ENCODE measurements at places on chromosomes 12 and 14.

- no peak for DNase-seq
Measured at GRCh38 chr14:31876741-31877140, 200.4 kb upstream of the ARHGAP5 start.

DNA sequence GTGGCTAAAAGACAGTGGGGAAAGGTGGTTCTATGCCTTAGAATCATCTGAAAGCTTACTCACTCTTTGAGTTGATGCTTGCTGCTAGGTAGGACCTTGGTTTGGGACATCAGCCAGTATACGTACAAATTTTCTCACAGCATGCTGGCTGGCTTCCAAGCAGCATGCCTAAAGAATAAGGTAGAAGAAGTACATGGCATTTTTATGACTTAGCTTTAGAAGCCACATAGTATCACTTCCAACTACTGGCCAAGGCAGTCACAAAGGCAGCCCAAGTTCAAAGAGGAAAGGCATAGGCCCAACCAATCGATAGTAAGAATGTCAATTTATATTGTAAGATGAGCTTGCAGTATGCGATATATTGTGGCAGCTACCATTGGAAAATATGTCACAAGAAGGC, 284.2 kb upstream of the CAND1 start:
- DNase-seq, result no peak

DNA sequence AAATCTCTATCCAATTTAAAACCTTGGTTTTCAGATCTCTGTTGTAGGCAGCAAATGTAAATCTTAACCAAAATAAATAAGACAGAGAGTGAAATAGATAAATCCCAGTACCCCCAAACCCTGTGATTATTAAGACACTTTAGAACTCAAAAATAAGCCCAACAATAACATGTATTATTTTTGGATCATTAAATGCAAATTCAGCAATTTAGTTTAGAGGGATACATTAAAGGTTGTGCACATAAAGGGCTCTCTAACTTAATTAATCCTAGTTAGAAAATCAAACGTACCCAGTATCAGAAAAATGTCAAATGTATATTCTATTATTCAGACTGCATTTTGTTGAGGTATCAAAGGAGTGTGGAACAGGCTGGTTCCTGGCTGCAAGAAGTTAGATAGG, 416.8 kb downstream of the SLC16A7 start:
- no peak for DNase-seq

DNA sequence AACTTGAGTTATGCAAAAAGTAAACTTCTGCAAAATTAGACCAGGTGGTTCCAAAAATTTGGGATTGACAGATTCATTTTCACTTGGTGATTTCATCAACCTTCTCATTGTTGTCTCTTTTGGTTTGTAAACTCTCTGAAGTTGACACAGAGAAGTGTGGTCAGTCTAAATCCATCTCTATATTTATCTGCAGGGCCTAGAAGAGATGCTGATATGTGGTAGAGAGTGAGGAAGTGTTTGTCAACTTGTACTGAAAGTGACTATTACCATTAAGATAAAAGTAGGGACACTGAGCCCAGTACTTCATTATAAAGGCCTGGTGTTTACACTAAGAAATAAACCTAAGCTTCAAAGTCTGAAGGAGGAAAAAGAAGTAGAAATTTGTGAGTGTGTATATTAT, 73.7 kb downstream of the RMST start:
- DNase-seq, result no peak

- DNase-seq, result no peak
Measured at GRCh38 chr12:131017477-131017991, 63.8 kb downstream of the ADGRD1 start.

- DNase-seq, result no peak
Measured at GRCh38 chr12:25797386-25797785, 161.1 kb upstream of the RASSF8 start.
